ENCODE measurements at places on chromosomes 5 and 9.
A peak's percentile ranks its signal among the peaks of the same experiment; 100 is the strongest.

DNA sequence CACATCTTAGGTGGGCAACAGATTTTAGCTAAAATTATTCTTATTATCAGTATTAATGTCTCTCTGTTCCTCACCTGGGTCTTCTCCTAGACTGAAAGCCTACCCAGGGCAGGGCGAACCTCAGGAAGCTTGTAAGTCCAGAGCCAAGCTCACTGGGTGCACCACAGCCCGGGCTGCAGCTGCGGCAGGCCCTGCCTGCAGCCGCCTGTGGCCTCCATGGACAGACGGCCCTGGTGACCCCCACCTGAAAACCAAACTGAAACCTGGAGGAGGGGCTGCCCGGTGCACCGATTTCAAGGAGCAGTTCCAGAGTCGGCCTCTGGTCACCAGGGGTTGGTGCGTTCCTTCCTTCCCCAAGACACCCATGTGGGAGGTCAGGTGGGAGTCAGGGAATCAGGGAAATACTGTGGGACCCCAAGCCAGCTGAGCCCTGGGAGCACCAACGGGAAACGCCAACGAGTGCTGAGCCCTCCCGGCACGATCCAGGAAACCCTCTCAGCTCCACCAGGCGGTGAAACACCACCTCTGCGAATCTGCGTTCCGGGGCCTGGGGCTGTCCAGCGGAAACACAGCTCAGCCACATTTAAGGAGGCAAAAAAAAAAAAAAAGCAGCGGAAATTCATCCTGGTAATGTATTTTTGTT is 68.6 kb upstream of the PPP1R26 start:
- DNase-seq, result no peak

- DNase-seq, result no peak
Measured at GRCh38 chr9:68669218-68669617, 35.8 kb upstream of the PIP5K1B start.

DNA sequence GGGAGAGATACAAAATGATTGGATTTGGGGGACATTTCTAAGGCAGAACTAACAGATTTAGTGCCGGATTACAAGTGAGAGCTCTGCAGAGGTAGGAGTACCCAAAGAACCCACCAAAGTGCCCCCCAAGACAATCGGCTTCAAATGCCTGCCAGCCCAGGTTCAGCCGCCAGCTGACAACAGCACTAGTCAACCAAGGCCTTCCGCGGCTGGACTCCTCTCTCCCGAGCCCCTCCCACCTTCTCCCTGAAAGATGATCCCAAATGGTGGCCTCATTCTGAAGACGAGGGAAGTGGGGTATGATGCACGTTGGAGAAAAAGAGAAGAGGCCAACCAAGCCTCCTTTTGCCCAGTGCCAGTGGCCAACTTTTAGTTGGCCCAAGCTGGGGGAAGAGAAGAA is 210.4 kb upstream of the SLC30A5 start:
- DNase-seq, result no peak

- no peak for DNase-seq
Measured at GRCh38 chr9:81377320-81377719, 312.0 kb downstream of the TLE1 start.

DNA sequence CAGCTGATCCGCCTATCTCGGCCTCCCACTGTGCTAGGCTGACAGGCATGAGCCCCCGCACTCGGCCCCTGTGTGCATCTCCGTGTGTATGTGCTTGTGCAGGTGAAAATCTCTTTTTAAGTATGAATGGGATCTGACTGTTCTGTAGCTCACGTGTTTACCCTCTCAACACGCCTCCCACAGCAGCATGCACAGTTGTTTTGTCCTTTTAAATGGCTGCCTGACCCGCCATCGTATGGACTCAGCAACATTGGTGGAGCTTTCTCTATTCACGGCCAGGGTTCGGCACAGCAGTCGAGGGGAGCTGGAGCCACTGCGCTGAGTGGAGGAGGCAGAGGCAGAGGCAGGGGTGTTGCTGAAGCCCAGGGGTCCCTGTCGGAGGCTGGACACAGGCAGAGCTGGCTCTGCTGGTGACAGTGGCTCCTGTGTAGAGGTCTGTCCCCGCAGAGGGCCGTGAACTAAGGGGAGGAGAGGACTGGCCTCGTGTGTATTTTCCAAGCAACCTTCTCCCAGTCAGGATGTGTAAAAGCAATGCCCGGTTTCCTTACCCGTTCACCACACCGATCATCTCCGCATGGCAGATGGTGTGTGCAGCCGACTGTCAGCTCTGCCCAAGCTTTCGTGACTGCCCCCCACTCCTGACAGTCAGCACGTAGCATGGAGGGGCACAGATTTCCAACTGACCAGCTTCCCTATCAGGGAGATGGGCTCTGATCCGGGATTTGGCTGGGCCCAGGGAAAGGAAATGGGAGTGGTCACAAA is 37.3 kb downstream of the MRPL36 start:
- no peak for DNase-seq

DNA sequence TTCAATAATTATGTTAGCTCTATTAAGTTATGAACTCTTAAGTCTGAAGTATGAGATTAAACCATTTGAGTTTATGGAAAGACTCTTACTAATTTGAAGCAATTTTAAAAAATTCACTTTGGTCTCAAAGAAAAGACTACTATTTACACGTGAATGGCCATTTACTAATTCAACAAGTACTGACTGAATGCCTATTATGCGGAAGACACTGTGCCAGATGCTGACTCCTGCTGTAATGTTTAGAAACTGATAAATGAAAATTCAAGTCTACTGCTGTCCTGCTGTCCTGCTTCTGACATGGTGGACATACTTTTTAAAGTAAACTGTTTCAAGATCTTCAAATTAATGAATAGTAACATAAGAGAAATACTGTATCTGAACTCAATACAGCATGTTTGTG is 116.2 kb downstream of the MPDZ start:
- no peak for DNase-seq

- DNase-seq, result peak; percentile 86
Measured at GRCh38 chr5:111134087-111134486, 41.9 kb downstream of the WDR36 start.

All from fibroblast of skin of left biceps (primary cell).